ENCODE measurements at places on chromosomes 5 and 9.

DNA sequence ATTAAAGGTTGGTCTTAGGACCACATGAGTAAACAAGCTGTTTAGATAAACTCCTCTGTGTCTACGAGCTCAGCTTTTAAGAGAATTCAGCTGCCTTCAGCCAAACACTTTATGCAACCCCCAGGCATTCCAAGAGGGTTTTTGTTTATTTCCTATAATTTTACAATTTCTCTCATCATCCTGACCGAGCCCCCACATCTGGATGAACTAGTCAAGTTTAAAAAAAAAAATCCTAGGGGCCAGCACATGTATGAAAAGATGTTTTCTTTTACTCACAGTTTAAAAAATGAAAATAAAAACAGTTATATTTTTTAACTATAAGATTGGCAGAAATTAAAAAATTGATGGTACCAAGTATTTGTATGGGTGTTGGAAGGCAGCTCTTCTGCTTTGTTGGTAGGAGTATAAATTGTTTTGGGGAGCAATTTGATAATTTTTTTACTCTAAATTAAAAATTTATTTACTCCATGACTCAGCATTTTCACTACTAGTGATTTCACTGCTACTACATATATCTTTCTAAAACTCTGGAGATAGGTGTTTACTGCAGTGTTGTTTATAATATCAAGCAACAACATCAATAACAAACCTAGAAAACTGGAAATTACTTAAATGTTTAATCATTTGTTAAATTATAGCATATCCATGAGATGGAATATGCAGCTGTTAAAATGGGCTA is 18.1 kb downstream of the YTHDC2 start:
- no peak for DNase-seq

DNA sequence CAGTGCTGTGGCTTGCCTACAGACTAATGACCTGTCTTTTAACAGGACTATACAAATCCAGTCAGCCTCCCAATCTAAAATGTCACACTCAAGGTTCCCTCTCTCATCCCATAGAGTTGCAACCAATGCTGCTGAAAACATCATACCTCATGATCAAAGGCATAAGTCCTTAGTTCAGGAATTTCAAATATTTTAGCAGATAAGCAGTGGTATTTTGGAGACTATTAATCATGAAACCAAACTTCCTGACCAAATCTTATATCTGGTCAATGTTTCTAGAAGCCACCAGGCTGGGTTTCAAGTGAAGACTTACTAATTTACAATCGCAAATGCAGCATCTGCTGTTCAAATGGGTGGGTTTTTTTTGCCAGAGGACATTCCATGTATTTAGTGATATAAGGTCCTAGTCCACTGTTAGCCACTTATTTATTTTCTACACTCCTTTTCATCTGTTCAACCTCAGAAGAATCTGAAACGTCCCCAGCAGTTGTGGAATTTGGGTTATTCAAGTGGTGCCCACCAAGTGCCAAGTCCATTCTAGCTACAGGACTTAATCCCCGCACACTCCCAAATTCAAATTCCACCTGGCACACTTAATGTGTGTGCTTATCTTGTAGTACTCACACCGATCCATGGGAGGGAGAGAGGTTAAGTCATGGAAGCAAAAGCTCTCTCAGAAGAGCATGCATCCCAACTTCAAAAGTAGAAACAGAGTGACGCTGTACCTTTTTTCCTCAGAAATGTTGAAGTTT is 5.8 kb downstream of the TAS2R1 start:
- no peak for DNase-seq

DNA sequence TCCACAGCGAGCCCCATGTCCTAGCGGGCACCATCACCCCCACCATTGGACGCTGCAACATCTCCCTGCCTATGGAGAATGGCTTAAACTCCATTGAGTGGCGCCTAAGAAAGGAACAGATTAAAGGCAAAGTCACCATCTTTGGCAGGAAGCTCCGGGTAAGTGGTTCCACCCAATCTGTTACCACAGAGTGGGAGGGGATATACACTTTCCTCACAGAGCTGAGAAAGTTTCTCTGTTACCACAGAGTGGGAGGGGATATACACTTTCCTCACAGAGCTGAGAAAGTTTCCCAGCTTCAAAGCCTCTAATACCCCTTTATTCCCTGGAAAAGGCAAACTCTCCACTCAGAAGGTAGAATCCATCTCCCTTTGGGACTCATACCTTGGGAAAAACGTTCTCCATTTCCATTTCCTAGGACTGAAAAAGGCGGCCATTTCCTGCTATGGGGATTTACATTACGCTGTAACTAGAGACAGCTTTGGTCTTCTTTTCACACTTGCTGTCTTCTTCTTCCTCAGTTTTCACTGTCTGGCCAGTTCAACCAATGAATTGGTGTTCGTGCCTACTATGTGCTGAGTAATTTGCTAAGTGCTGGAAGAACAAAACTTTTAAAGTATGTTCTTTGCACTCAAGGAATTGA is 63.4 kb upstream of the WWC1 start:
- DNase-seq = no peak

GRCh38 chr9:19199012-19199411 is 31.5 kb upstream of the DENND4C start:
- DNase-seq = no peak

GRCh38 chr5:110159202-110159601 is 469.5 kb downstream of the MAN2A1 start:
- DNase-seq = no peak

GRCh38 chr5:170651604-170652277 is 131.8 kb upstream of the GABRP start:
- DNase-seq = no peak

- DNase-seq = no peak
These were observed 7.1 kb downstream of the POU4F3 start for GRCh38 chr5:146345578-146346366.

GRCh38 chr9:118444403-118444802 is 740.2 kb downstream of the TLR4 start:
- no peak for DNase-seq

- DNase-seq = no peak
These were observed 81.8 kb upstream of the NEURL1B start for GRCh38 chr5:172559004-172559932.

GRCh38 chr5:80181618-80182211 is 74.1 kb downstream of the SERINC5 start:
- no peak for DNase-seq

- DNase-seq = no peak
These were observed 54.9 kb upstream of the GRAMD2B start for GRCh38 chr5:126368239-126368812.

- no peak for DNase-seq
These were observed 195.3 kb upstream of the KLF9 start for GRCh38 chr9:70609542-70610286.
